ENCODE measurements at places on chromosomes 6 and 20. TPM values are rescaled to one million over a fixed set of nuclear protein-coding genes. Genes with fewer than 3 reads are reported as not detected.
A peak's percentile ranks its signal among the peaks of the same experiment; 100 is the strongest.

DNA sequence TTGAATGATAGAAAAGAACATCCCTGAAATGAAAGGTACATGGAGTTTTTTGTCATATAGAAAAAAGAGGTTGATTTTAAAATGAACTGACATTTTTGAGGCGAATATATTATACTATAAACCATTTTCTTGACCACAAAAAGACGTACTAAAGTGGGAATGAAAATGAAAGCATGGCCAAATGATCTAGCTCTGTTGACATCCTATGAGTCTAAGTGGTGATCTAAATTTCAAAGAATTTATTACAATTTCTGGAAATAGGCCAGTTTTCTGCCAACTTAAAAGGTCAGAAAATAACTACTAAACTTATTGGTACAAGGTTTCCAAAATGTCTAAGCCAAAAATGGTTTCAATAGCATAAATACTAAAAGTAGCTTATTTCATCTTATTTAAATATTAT, 536.8 kb downstream of the EYS start:
- DNase-seq: no peak

- peak; percentile 32 for DNase-seq
Measured at GRCh38 chr20:35991142-35991771, 22.9 kb downstream of the CNBD2 start.

- DNase-seq: no peak
Measured at GRCh38 chr20:23200413-23200812, 114.3 kb upstream of the CD93 start.

DNA sequence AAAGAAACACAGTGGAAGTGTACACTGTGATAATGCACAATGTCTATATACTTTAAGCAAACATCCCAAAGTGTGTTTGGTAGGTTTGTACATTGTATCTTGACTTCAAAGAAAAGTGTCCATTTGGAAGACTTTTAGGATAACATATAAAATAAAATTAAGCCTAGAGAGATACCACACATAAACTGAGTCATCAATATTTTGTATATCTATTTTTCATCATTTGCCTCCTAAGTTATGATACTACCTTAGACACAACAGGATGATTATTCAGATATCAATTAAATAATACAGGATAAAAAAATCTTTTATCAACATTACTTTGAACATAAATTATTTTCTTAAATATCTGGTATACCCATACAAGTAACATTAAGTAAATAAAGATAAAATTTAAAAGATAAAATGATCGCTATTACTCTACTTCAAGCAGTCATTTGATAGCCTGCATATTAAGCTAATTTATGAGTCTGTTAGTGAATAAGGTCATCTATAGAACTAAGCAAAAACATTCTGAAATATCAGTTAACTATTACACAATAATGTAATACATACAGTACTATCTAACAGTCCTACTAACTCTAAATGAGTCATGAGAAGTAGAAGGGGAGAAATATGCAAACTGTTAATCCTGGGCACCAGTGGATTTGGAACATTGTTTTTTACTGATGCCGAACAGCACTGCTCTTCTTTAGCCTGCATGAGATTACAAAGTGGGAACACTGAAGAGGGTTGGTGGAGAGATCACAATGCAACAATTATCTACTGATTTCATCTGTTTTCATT, 158.4 kb upstream of the SIM1 start:
- no peak for DNase-seq

GRCh38 chr6:106825156-106825555, 149.4 kb downstream of the CD24 start:
- DNase-seq: peak; percentile 57

GRCh38 chr20:57450931-57451330, 59.7 kb downstream of the RBM38 start:
- no peak for DNase-seq

DNA sequence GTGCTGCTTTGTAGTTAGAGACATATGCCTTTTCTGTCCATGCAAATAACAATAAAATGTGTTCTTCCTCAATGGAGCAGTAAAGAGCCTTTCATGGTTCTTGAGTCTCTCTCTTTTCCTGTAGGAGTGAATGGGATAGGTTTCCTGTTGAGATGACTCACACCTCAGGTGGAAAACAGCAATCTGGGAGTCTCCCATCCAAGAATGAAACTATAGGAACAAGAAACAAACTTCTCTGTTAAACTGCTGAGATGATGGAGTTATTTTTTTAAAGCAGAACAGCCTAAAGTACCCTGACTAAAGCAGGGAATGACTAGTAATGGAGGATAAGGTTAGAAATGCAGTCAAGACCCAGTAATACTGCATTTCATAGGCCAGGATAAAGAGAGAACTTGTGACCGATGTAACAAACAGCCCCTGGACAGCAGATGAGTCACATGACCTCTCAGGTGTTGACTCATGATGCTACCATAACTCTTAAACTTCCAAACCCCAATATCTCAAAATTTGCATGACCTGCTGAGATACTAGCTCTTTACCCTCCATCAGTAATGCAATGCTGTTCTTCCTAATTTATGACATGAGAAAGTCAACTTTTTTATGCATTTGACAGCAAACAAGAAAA, 548.9 kb downstream of the CBLN4 start:
- DNase-seq: no peak

The PACRG gene
- not detected for total RNA-seq

The PI16 gene
- total RNA-seq: not detected
